COR-L47 (cell line): ENCODE measurements at places on chromosomes 1 and 21.

- DNase-seq = no peak
Measured at GRCh38 chr1:231605149-231606100, 21.2 kb upstream of the DISC1 start.

- DNase-seq = no peak
Measured at GRCh38 chr1:220813013-220813412, 26.3 kb downstream of the MTARC1 start.

GRCh38 chr1:47031059-47031458 is 7.6 kb downstream of the CYP4X1 start:
- DNase-seq = no peak

- DNase-seq = no peak
Measured at GRCh38 chr1:91673613-91674012, 173.0 kb downstream of the CDC7 start.

- DNase-seq = peak; percentile 45
Measured at GRCh38 chr1:108897865-108898720, 21.3 kb downstream of the GPSM2 start.

- peak; percentile 59 for DNase-seq
Measured at GRCh38 chr1:44842862-44843655, at the start of gene PTCH2. TSS of gene PTCH2 (minus strand) at chr1:44843253. CDS start at chr1:44842932, 321 bp downstream.

DNA sequence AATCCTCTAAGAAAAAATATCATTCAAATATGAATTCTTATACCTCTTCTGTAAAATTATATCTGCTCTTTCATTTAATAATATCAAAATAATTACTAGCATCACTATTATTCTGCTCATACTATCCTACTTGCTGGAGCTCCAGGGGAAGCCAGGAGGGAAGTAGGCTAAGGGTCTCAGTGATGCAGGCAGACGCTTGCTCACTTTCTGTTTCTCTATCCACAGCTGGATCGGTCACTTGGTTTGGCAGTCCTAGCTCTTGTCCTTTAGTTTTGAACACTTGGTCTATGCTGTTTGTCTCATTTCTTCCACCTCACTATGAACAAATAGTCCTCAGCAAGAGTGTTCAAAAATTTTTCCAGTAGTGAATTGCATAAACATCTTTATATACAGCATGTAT is 11.3 kb downstream of the CCDC190 start:
- no peak for DNase-seq

DNA sequence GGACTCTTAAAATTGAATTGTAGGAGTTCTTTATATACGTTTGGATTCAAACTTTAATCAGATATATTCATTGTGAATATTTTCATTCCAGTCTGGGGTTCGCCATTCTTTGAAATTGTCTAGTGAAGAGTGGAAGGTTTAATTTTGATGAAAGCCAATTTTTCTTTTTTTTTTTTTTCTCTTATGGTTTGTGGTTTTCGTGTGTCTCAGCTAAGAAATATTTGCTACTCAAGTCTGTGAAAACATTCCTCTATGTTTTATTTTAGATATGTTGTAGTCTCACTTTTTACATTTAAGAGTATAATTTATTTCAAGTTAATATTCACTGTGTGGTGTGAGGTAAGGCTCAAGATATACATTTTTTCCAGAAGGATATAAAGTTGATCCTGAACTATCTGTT is 220.5 kb downstream of the KCNT2 start:
- DNase-seq = no peak

DNA sequence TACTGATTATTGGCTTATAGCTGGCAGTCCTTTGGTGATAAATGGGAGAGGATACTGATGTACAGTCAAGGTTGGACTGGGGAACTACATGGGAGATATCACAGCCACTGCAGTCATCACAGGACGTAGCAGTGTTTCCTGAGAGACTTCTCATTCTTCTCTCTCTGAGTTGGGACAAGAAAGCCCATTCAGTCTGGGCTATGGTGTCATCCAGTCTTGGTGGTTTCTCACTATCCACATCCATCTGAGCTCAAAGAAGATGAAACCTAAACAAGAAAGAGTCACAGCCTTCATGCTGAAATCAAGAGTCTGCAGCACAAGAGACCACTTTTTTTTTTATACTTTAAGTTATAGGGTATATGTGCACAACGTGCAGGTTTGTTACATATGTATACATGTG is 12.8 kb upstream of the CD53 start:
- no peak for DNase-seq

DNA sequence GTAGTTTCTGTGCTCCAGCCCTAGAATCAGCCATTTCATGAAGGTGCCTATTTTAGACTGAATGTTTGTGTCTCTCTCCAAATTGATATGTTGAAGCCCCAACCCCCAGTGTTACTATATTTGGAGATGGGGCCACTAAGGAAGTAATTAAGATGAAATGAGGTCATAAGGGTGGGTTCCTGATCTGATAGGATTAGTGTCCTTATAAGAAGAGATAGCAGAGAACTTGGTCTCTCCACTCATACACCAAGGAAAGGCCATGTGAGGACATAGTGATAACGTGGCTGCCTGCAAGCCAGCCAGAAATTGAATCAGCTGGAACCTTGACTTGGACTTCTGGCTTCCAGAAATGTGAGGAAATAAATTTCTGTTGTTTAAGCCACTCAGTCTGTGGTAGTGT is 12.3 kb downstream of the RAVER2 start:
- DNase-seq = no peak
